ENCODE measurements at places on chromosomes 11 and 22. TPM values are rescaled to one million over a fixed set of nuclear protein-coding genes. Genes with fewer than 3 reads are reported as not detected.

- no peak for DNase-seq
Observed at GRCh38 chr11:10209326-10209725, 84.7 kb downstream of the SBF2 start.

- peak; percentile 64 for DNase-seq
Observed at GRCh38 chr22:32246166-32246565, 9.0 kb downstream of the SLC5A4 start.

DNA sequence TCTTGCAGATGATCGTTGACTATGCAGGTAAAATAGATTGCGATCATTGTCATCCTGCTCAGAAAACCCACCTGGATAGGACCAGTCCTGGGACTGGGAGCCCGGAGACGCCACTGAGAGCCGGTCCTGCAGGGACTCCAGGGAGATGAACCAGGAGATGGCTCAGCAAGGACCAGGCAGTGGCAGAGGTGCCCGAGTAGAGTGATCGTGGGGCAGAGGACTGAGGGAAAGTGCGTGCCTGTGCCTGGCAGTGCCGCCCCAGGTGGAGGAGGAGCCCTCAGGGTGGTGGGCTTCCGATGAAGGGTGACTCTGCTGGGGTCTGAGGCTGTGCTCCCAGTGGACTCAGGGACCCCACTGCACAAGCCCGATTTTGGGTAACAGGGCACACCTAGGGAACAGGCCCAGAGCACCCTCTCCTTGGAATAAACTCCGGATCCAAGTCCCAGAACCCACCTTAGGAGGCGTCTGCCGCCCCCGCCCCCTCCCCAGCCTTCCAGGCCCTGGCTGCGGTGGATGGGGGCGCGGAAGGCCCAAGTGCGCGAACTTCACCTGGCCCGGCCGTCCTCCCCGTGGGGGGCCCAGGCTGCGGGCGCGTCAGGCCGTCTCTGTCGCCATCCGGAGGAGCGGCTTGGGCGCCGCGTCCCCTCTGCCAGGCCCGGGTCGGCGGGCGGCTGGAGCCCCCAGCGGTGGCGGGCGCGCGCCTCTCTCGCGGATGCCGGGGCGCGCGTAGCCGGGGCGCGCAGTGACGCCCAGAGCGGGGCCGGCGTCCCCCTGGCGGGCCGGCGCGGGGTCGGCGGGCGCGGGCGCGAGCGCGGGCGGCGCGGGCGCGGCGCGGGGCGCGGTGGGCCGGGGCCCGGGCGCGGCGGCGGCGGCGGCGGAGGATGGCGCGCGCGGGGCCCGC, 1338.8 kb downstream of the BRD1 start:
- DNase-seq = peak; percentile 10

GRCh38 chr11:39374963-39375698, 2084.3 kb downstream of the LRRC4C start:
- peak; percentile 8 for DNase-seq

DNA sequence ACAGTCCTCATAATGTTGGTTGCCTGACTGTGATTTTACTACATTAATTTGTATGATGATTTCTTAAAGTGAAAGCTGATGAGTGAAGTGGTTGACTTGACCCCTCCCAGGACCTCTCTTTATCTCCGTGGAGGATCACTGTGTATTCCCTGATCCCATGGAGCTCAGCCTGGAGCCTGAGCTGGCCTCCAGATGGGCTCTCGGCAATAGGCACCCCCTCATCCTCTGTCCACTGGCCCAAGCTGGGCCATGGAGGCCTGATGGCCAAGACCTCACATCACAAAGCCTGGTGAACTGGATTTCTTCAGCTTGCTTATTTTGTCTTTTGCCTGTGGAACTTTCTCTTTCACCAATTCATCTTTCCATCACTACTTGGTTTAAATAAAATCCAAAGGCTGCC, 75.2 kb downstream of the WNT11 start:
- no peak for DNase-seq

GRCh38 chr11:73384872-73385689, 8.9 kb downstream of the RELT start:
- no peak for DNase-seq

MS4A6A gene
- 53.8 TPM for polyA plus RNA-seq

OR52H1 gene
- not detected for polyA plus RNA-seq

Data from large intestine (tissue), 12 donors.